ENCODE measurements at places on chromosomes 13 and 19.

DNA sequence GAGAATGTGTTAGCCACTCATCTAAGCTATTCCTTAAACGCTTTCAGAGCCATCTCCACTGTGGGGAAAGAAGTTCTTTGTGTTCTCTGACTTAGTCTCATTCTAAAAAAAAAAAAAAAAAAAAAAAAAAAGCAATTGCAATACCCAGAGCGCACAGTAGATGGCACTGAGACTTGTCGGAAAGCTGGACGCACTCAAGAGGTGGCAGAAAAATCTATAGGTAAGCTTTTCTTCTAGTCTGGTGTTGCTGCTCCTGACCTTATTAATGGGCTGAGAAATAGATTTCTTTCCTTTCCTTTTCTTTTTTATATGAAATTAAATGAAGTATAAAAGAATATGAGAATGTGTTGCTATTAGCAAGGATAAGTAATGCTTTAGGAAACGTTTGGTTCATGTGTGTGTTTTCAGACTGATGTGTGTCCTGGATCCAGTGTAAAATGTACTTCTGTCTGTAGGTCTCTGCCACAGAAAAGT lies 4.7 kb upstream of the GJB2 start:
- DNase-seq, result no peak

DNA sequence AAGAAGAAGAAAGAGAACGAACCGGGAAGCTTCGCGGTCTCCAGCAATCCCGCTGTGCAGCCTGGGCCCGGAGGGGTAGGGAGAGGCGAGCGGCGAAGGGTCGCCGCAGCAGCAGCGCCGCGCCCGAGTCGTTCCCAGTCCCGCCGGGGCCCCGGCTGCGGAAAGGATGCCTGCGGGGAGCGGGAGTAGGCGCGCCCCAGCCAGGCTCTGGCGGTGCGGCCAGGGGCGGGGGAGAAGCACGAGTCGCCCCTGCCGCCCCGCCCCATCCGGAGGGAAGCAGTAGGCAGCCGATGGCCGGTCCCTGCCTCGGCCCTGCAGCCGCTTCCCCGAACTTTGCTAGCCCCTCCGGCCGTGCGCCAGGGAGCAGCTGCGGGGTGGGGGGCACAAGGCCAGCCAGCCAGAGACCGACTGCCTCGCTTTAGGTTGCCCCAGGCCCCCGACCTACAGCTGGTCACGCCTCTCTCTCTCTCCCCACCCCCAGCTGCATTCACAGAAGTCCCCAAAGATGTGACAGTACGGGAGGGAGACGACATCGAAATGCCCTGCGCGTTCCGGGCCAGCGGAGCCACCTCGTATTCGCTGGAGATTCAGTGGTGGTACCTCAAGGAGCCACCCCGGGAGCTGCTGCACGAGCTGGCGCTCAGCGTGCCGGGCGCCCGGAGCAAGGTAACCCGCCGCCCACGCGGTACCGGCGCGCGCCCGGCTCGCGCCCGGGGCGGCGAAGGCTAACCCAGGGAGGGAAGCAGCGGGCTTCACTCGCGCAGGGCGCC lies 1.1 kb downstream of the VSTM2B start:
- DNase-seq, result no peak

GRCh38 chr13:68588623-68589022 lies 1358.5 kb upstream of the PCDH9 start:
- DNase-seq, result no peak

GRCh38 chr13:42009057-42009456 lies 39.4 kb upstream of the DGKH start:
- no peak for DNase-seq

- DNase-seq, result peak; percentile 52
Measured at GRCh38 chr19:1401138-1401888, at the start of gene GAMT. Gene GAMT, minus strand, starts transcription at chr19:1401542. Its CDS starts 66 bp downstream, at chr19:1401476.

GRCh38 chr19:16588824-16589577 lies 16.8 kb upstream of the SLC35E1 start:
- no peak for DNase-seq

- DNase-seq, result no peak
Measured at GRCh38 chr13:106814463-106814862, 246.5 kb upstream of the ARGLU1 start.

DNA sequence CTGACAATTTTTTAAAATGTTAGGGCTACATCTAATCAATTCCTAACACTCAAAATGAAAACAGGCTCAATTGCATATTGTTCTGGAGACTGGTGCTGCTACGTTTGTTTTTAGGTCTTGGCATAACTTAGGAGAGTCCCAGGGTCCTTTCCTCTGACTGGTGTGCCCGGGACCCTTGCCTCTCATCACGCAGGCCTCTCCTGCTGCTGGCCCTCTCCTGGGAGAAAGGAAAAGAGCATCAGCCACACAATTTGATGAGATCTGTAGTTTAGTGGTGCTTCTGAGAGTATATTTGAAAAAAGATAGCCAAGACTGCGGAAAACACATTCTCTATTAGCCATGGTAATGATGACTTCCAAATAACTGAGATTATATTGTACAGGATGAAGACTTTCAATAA lies 380.0 kb downstream of the KLF12 start:
- no peak for DNase-seq

GRCh38 chr13:35716186-35716585 lies 239.7 kb upstream of the MAB21L1 start:
- no peak for DNase-seq

- DNase-seq, result no peak
Measured at GRCh38 chr13:34722922-34723321, 219.1 kb upstream of the NBEA start.

- no peak for DNase-seq
Measured at GRCh38 chr19:48370955-48371354, 6.8 kb downstream of the SYNGR4 start.

GRCh38 chr13:75079226-75079625 lies 402.7 kb downstream of the TBC1D4 start:
- no peak for DNase-seq

DNA sequence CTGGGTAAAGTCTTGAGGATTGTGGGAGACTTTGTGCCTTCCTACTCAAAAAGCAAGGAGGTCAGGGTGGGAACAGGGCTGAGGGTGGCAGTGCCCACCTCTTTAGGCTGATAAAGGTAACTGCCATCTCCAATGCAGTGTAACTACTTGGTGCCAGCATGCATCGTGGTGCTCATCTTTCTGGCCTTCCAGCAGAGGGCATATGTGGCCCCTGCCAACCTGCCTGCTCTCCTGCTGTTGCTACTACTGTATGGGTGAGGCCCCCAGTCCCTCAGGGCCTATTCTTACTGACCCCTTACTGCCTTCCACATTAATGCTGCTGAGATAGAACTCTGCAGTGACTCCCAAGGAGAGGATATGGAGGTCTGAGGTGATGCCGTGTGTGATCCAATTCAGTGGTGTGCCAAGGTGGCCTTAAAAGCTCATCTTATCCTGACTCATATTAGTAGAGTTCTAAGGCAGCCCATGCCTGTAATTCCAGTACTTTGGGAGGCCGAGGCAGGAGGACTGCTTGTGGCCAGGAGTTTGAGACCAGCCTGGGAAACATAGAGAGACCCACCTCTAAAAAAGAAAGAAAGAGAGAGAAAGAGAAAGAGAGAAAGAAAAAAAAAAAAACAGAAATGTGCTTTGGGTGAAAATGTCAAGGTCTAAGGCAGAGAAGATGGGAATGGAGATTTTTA lies 9.7 kb upstream of the ARHGAP45 start:
- peak; percentile 48 for DNase-seq

DNA sequence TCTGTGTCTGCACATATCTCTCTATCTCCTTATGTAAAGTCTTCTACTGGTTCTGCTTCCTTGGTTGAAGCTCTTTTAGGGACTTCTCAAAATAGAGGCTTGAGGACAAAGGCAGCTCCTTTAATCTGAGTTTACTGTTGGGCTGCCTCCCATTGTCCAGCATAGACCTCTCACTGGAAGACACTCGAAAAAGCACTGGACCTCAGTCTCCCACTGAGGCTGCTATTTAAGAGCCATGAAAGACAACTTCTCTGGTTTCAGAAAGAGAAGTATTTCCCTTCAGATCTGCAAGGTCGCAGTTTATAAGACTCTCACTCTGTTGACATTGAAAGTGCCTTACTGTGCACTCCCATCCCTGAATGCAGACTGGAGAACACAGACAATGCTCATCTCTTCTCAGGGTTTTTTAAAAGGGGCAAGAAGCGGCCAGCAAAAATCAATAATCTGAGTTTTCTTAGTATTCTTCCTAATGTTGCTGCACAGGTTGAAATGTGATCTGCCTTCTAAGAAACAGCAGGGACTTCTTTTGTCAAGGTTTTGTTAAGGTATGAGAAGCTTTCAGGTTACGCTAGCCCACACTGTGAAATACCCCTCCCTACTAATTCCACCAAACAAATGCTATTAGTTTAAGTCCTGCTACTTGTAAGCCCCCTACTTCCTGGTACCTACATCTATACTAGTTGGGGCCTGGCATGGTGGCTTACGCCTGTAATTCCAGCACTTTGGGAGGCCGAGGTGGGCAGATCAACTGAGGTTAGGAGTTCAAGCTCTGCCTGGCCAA lies 450.0 kb upstream of the SLC10A2 start:
- DNase-seq, result no peak

DNA sequence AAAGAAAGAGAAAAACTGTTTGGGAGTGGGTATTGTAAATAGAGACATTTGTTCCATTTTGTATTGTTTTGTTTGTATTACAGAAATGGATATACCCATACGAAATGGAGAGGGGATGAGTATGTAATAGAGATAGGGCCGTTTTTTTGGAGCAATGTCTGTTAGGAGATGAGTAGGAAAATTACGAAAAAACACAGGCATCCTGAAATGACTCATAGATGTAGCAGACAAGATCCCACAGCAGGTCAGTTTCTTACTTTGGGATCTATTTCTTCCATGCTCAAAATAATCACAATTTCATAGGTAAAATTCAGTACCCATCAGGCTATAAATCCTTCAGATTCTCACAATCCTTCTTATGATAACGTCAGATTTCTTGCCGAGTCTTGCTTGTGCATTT lies 779.4 kb upstream of the SLITRK1 start:
- DNase-seq, result no peak

DNA sequence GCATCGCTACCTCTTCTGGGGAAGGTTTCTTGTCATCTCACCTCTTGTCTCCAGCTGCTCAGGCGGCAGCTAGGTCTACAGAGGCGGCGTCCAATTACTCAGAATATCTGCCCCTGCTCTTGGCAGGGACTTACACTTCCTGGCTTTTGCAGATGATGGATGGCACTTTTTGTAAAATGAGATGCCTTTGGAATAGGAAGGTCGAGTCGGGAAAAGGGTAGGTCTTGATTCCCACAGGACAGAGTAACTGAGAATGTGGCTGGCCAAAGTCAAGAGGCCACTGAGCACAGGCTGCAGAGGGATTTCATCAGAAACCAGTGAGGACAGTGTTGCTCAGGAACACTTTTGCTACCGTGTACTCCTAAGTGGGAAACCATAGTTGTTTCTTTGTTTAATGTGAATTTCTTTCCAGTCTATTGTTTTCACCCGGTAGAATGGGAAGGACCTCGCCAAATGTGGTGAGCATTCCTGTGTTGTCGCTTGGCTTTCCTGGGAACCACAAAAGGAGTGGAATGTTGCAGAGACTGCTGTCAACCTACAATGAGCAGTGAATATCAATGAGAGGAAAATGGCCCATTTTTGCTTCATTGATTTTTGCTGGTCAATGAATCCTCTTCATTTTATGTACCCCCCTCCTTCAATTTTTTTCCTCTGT lies 383.7 kb downstream of the HS6ST3 start:
- no peak for DNase-seq

DNA sequence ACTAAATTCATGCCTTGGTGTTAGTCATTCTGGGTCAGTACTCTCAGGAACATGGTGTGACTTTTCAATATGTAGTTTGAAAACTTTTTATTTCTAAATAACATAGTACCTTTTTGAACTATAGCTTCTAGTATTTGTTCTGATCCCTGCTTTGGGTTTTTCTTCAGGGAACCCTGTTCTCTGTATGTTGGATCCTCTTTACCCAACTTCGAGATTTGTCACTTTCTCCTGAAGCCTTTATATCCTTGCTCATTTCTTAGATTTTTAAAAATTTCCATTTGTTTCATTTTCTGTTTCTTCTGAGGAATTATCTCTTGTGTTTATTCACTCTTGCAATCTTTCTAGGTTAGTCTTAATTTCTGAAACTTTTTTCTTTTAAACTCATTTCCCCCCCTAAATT lies 12.4 kb upstream of the CHST8 start:
- DNase-seq, result no peak

GRCh38 chr13:26529441-26529840 lies 28.0 kb upstream of the WASF3 start:
- DNase-seq, result no peak

- DNase-seq, result no peak
Measured at GRCh38 chr19:38228005-38228377, 4.0 kb upstream of the DPF1 start.

GRCh38 chr19:50546527-50547221 lies 21.6 kb downstream of the LRRC4B start:
- no peak for DNase-seq

DNA sequence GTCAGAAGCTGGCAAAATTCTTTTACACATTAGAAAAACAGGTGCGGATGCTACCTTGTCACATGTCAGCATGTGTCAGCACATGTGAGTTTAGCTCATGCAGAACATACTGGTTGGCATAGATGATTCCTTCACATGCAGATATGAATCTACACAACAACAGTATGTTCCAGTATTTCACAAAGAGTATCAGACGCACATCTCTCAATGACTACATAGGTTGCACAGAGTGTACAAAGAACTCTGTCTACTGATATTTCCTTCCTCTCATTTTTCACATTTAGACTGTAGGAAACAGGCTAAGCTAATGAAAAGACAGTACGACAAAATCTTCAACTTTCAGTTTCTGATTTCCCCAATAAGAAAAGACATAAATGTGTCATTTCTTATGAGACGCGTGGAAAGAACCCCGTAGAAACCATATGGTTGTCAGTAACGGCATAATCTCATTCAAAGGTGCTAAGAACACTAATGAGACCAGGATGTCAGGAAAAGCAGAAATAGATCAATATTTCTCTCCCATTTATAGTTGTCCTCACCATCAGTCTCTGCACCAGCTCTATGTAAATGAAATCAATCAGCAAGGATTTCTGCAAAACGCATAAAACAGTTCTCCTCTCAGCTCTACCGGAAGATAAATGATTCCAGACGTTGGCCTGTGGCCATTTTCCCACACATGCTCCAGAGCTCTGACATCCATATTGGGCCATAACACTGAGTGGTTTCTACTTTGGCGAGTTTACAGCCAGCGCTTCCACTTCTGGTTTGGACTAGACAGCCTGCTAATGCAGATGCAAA lies 81.2 kb downstream of the STARD13 start:
- DNase-seq, result no peak

- DNase-seq, result no peak
Measured at GRCh38 chr13:38008636-38009035, 139.1 kb upstream of the TRPC4 start.

DNA sequence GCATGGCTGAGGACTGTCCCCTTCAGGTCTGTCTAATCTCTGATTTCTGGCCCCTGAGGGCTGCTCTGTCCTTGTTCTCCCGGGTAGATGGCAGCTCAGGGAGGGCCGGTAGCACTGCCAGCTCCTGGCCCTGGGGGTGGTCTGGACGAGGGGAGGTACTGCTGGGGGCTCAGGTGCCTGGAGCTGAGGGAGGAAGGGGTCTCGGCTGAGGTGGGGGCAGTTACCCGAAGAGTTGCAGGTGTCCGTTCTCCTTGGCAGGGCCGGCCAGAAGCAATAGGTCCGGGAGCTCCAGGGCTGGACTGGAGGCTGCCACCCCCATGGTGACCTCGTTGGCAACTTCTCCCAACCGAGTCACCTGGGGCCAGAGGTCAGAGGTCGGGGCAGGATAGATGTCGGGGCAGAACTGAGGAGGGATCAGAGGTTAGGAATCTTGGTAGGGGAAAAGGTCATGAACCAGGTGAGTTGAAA lies 1.2 kb upstream of the EMC10 start:
- DNase-seq, result no peak
